ENCODE measurements at places on chromosomes 2 and 18.

- DNase-seq = no peak
Measured at GRCh38 chr2:230866756-230867523, 2.2 kb downstream of the ITM2C start.

- DNase-seq = no peak
Measured at GRCh38 chr2:231057590-231057989, 923 bp downstream of the PSMD1 start.

- no peak for DNase-seq
Measured at GRCh38 chr18:3499501-3499900, 49.5 kb downstream of the TGIF1 start.

GRCh38 chr2:183232161-183232865, 108.1 kb downstream of the NUP35 start:
- DNase-seq = no peak

- DNase-seq = no peak
Measured at GRCh38 chr2:30584116-30584515, 137.1 kb downstream of the LCLAT1 start.

GRCh38 chr2:36952748-36953197, 13.6 kb downstream of the STRN start:
- no peak for DNase-seq

GRCh38 chr2:186518945-186519344, 32.9 kb downstream of the ZC3H15 start:
- DNase-seq = no peak

- DNase-seq = no peak
Measured at GRCh38 chr2:234377761-234378391, 119.0 kb downstream of the ARL4C start.

GRCh38 chr18:5197032-5197434, at the start of gene AKAIN1:
Gene AKAIN1 (minus strand): TSS chr18:5197257. CDS start chr18:5197053, 204 bp downstream.
- DNase-seq = peak; percentile 1

- DNase-seq = peak; percentile 51
Measured at GRCh38 chr2:20496076-20496872, 49.4 kb downstream of the RHOB start.

GRCh38 chr2:208671284-208671683, 264.7 kb downstream of the PTH2R start:
- no peak for DNase-seq

Measured in HepG2 (cell line).